GM13976 (cell line): ENCODE measurements at places on chromosomes 5 and 9.
A peak's percentile ranks its signal among the peaks of the same experiment; 100 is the strongest.

DNA sequence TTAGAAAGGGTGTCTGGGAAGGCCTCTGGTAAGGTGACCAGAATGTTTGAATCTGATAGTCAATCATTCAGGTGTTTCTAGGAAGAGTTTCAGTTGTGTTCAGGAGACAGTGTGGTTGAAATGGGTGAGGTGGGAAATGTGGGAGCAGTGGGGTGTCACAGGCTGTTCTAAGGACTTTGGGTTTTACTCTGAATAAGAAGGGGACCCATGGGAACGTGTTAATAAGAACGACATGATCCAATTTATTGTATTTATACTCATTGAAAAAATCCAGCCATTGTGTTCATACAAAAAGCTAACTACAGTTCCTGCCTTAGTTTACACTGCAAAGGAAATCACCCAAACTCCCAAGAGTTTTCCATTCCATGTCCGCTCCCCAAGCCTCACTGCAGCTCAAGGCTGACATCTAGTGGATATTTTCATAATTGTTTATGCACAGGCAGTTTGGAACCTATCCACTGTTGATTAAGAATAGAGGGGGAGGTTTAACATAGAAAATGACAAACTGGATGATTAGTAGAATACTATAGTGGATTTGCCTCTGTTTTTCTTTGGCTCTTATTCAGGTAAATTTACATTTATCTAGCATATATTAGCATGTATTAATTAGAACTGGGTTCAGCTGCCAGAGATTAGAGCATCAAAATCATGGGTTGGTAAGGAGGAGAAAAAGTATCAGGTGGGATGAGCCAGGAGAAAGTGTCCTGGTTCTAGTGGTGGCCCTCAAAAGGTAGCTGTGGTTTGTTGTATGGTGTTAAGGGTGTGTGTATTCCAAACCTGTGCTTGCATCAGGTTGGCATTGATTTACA is 17.7 kb downstream of the CAVIN4 start:
- peak; percentile 47 for DNase-seq

- DNase-seq = no peak
Measured at GRCh38 chr5:133544346-133544745, 68.0 kb downstream of the FSTL4 start.

- DNase-seq = no peak
Measured at GRCh38 chr5:1547236-1547635, 23.5 kb upstream of the LPCAT1 start.

- DNase-seq = peak; percentile 21
Measured at GRCh38 chr5:9156282-9156681, 389.6 kb downstream of the SEMA5A start.

DNA sequence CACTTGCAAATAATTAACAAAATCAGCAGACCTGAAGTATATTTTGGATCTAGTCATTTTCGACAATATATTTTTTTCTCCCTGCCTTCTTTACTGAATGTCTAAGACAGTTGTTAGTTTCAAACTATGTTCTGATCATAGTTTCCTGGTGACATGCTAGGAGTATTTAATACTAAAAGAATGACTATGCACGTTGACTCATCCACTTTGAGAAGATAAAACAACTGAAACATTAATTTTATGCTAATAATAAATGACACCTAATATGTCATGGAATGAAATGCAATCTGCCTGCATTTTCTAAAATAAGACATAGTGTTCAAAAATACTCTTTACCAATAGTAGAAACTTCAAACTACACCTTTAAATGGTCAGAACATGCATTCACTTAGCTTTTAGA is 2123.7 kb upstream of the C9orf72 start:
- DNase-seq = no peak

DNA sequence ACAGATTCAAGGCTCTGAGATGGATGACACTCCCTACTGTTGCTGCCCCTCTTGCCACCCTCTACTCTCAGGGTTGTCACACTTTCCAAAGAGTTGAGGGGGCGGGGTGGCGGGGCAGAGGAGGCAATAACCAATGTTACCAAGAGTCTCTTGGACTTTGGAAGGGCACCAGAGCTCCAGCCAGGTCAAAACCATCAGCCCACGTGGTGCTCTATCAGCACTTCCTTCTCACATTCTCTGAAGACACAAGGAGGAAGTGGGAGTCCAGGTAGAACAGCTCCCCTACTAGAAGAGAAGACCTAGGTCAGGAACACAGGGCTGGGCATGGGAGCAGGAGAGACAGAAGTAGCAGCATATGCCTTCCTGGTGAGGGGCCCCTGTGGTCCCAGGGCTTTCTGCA is 33.0 kb upstream of the PIK3R1 start:
- DNase-seq = no peak

DNA sequence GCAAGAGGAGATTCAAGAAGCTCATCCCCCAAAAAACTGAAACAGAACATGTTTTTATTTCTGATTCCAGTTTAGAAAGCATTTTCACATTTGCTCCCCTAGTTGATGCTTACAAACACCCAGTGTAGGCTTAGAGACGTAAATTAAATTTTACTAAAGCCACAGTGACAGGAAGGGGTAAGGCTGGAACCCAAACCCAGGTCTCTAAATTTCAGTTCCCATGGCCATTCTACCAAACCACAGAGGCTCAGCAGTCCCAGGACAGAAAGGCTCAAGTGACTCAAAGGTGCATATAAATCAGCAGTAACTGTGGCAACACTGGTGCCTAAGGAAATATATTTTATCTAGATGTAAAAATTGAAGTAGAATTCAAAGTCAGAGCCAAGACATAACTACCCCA is 128.7 kb downstream of the CEP120 start:
- DNase-seq = no peak

DNA sequence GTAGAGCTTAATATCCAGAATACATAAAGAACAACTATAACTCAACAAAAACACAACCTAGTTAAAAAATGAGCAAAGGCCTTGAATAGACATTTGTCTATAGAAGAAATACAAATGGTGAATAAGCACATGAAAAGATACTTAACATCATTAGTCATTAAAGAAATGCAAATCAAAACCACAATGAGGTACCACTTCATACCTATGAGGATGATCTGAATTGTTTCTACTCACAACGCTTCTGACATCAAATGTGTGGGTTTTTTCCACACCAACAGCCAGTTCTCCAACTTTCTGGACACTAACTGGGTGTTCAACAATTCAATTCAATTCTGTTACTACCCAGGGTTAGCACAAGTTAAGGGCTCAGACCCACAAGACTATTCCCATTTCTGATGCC is 22.0 kb downstream of the SREK1IP1 start:
- DNase-seq = no peak

- DNase-seq = no peak
Measured at GRCh38 chr5:51386916-51387883, 4.0 kb downstream of the ISL1 start.

GRCh38 chr5:175814691-175815090 is 56.7 kb upstream of the CPLX2 start:
- no peak for DNase-seq

- DNase-seq = no peak
Measured at GRCh38 chr9:114015607-114016006, 62.5 kb downstream of the AMBP start.

DNA sequence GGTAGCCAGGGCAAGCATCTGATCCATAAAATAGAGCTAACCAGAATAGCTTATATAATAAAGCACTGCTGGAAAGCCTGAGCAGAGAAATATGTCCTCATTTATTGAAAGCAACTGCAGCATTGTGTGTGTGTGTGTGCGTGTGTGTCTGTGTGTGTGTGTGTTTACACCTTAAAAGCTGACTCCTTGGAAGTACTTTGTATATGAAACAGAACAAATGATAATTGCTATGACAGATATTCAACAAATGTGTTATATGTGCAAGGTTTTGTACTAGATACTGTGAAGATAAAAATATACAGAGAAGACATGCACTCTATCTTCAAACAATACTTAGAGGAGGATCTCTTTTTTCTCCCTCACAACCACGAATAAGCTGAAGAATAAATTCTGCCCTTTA is 22.0 kb upstream of the IFNE start:
- no peak for DNase-seq

GRCh38 chr9:1505489-1505888 is 455.3 kb downstream of the DMRT2 start:
- DNase-seq = no peak

- no peak for DNase-seq
Measured at GRCh38 chr9:2722715-2723114, 5.4 kb downstream of the KCNV2 start.

DNA sequence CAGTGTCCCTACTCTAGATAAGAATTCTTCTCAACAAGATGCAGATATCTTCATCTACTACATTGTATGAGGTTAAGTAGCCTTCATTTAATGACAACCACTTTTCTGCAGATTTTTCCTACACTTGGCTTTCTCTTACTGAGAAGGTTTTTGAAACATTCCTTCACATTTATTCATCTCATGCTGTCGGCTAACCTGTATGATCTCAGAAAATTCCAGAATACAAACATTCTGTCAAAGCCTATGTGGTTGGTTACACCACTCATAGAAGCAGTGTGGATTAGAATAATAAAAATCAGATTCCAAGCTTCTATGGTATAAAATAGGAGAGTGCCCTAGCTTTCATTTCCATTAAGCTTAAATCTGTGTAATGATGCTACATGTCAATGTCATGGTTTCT is 39.4 kb upstream of the ERCC6L2 start:
- no peak for DNase-seq

DNA sequence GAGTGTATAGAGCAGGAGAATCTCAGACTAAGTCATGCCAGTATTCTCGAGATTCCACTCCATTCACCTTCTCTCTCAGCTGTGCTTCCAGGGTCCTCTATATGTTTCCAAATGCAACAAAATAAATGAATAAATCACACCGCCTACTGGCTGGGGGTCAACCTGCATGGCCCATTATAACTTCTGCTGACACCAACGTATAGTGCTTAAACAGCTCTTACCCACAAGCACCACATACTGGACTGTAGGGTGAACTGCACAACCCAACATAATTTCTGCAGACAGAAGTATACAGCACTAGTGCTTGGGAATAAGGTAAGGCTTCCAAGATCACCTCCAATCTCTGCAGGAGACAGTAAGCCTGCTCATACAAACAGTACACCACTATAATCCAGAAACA is 33.1 kb upstream of the HTR4 start:
- no peak for DNase-seq

GRCh38 chr5:76662521-76662920 is 39.3 kb upstream of the F2RL2 start:
- no peak for DNase-seq

- DNase-seq = no peak
Measured at GRCh38 chr9:120950421-120951388, 24.1 kb upstream of the TRAF1 start.

DNA sequence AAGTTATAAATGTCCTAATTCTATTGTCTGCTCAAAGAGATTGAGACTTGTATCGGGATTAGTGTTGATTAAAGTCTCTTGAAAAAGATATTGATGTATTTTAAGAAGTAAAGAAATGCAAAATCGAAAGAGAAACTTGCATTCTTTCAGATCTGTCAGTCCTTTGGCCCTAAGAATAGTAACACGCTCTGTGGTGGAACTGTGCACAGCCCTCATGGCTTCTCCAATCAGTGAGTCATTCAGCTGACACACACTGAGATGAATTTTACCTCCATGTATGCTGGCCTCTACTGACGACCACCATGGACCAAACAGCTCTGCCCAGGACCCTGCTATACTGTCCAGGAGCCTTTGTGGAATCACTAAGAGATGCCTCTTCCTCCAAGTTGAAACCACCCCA is 232.4 kb downstream of the ESM1 start:
- peak; percentile 44 for DNase-seq

DNA sequence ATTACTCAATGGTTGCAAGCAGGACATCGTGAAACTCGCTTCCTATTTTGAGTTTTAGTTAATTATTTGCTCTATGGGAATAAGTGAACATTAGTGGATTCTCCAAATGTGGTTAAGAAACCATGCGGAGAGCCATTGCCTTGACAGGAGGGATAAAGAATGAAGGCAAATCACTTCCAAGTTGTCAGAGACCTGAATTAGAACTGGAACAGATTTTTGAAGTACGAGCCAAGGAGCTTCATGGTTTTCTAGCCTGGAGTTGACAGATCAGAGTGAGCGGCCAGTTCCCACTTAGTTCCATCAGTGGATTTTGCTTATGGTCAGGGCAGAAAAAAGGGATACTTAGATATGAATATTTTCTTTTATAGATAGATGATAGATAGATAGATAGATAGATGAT is 171.4 kb upstream of the CDH10 start:
- no peak for DNase-seq

DNA sequence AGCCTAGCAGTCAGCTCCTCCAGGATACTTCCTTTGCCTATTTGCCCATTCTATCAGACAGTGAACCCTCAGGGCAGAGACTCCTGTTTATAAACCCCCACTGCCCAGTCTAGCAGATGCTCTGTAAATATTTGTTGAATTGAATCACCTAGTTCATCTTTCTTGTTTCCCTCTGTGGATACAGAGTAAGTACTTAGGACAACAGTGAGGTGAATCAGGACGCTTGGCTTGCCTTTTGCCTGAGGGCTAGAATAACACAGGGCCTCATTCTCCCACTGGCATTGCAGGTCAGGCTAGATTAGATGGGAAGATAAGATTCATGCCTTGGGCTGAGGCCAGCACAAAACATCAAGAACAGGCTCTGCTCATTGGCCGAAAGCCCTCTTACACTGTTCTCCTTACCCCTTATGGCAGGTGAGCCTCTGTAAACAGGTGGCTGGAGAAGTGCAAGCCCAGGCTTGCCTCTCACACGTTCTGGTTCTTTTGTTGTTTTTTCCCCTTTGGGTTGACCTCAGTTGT is 22.2 kb downstream of the TNFSF8 start:
- DNase-seq = no peak

DNA sequence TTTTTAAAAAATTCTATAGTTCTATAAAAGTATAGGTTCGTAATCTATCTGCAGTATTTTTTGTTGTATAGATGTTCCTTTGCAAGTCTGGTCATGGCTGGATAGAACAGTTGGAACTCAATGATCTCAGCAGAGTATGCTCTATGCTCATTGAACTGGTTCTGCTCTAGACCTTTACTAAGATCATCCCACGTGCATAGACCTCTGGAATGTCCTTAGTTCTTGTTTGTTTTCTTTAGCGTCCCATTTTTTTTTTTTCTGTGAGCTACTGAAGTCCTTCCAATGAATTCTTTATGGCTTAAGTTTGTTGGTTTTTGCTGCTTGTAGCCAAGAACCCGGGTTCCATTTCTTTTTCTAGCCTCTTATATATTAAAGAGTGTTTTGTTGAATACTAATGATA is 3.5 kb downstream of the TMEM38B start:
- DNase-seq = no peak

GRCh38 chr5:43152946-43153345 is 32.2 kb downstream of the ZNF131 start:
- DNase-seq = no peak

- no peak for DNase-seq
Measured at GRCh38 chr5:168992016-168992415, 308.9 kb downstream of the SLIT3 start.
